Activated naive CD4-positive, alpha-beta T cell treated with anti-CD3 and anti-CD28 coated beads, Interleukin-2, amount 50 U/mL, for 16 hours (primary cell): ENCODE measurements at places on chromosomes 2 and 18.

DNA sequence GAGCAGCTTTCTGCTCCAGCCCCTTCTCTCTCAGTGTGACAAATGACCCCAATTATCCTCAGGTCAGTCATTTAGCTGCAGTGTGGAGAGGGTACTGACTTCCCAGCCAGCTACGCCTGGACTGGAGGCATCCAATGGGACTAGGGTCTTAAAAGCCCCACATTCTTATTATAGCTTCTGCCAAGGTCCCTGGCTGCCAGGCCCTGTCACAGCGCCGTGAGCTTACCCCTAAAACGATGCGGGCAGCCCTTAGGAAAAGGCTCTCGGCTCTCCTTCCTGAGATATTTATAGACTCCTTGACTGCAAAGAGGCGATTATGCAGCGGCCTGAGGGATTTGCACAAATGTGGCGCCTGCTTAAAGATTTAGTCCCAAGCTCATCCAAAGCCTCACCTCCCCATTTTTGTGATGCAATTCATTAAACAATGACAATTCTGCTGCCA is 69.2 kb upstream of the EDAR start:
- no peak for DNase-seq

DNA sequence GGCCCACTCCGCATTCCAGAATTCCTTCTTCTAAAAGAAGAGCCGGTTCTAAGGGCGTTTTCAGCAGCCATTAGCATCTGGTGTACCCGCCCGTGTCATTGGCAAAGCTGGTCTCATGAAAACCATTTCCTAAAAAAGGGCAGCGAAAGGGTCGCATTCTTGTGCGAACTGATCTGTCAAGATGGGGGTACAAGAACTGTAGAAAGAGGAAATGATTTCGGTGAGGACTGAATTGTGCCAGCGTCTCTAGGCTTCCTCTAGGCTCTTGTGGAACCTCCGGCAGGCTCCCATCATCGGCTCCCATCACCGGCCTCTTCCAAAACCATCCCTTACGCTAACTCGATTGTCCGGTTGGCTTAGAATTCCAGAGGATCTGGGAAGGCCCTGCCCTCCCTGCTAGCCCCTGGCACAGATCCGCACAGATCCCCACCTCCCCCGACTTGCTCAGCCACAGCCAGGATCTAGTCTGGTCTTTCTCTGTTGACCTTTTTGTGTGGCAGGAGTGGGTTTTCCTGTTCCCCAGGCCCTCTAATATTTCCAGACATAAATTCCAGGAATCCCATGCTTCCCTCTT is 1.3 kb downstream of the RAB31 start:
- DNase-seq = no peak

DNA sequence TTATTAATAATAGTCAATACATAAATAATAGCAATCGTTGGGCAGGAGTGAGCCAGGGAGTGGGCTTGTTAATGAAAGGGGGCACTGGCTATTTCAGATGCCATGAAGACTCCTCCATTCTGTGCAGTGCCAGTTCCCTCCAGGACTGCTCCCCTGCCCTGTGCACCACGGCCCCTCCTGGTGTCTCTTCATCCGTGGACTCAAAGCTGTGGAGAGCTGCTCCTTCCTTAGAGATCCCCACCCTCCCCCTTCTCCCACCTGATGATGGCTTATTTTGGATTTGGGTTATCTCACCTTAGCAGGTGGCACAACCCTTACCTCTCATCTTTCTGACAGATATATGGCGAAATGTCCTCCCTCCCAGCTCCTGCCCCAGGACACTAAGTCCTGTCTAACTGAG is 3.1 kb upstream of the CELF4 start:
- no peak for DNase-seq

DNA sequence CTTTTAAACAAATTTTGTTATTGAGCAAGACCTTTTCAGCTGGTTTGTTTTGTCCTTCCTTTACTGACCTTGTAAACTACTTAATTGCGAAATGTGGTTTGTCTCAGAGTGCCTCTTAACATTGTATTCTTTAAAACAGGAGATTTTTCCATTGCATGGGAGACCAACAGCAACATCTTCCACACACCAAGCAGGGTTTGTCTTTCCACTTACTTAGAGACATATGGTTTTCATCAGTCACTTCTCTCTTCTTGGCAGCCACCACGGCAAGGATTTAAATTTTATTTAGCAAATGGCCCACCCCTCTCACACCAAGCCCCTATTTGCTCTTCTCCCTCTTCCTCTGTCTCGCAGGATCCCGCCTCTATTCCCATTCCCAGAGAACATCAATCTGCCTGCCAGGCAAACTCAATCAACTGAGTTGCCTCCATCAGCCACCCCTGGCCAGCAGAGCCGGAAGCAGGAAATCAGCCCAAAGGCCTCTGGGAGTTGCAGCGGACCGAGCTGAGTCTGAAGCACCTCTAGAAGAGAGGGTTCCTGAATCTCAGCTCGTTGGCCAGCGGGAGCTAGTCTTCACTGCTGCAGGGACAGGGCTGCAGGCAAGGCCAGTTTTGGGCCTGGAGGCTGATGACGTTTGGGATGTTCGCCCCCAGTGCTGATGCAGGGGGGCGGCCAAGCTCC is 11.3 kb upstream of the CIB4 start:
- no peak for DNase-seq

GRCh38 chr2:27108221-27108620 is 10.7 kb downstream of the CGREF1 start:
- no peak for DNase-seq

DNA sequence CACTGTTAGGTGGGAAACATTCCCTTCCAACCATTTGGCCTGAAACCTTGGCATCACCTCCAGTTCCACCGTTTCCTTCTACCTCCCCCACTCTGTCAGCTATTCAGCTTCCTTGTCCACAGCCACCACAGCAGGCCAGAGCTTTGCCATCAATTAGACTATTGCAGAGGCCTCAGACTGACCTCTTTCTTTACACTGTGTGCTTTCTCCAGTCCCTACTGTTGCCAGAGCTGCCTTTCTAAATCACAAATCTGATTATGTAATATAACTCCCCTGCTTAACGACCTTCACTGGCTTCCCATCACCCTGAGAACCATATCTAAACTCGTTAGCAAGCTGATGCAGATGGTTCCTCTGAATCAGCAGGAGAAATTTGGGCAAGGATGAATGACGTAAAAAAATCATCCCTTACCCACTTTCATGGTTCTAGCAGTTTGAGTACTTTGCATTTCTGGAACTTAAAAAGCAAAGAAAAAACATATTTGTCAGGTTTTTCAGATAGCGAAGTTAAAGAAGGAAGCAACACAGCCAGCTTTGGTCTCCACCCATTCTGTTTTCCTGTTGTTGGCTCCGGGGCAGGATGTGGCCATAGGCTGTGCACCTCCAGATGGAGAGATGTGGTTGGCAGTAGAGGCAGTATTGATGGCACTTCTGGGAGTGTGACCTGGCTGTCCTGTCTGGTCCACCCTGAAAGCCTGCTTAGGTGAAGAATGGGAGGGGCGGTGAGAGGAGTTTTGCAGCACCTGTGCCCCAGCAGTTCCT is 422.1 kb downstream of the PARD3B start:
- DNase-seq = peak; percentile 18

- no peak for DNase-seq
Measured at GRCh38 chr2:66845307-66845706, 410.4 kb downstream of the MEIS1 start.

DNA sequence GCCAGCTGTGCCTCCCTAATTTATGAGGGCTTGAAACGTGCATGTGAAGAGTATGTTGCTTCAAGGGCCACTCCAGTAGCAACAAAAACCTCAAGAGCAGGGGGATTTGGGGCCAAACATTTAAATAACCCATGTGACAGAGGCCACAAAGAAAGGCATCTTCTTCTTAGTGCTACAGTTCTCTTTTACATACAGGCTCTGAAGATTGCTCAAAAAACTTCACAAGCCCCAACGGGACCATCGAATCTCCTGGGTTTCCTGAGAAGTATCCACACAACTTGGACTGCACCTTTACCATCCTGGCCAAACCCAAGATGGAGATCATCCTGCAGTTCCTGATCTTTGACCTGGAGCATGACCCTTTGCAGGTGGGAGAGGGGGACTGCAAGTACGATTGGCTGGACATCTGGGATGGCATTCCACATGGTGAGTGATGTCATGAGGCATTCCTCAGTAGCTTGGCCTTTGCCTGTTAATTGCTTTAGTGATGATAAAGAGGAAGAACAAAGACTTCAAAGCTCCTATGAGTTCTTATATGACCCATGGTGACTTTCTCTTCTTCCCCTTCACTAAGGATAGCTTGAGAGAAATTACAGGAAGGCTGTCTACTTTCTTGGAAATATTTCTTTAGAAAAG is 40.1 kb downstream of the NRP2 start:
- DNase-seq = no peak

DNA sequence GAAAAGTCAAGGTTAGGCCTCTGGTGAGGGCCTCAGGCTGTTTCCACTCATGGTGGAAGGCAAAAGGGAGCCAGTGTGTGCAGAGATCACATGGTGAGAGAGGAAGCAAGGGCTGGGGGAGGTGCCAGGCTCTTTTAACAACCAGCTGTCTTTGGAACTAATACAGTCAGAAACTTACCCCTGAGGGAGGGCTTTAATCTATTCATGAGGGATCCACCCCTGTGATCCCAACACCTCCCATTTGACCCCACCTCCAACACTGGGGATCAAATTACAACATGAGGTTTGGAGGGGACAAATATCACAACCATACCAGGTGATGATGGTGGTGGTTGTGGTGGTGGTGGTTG is 10.9 kb downstream of the POLI start:
- DNase-seq = no peak

GRCh38 chr18:63376538-63376937 is 9.5 kb upstream of the KDSR start:
- DNase-seq = no peak

- DNase-seq = no peak
Measured at GRCh38 chr2:107385921-107386320, 440.8 kb upstream of the RGPD4 start.

DNA sequence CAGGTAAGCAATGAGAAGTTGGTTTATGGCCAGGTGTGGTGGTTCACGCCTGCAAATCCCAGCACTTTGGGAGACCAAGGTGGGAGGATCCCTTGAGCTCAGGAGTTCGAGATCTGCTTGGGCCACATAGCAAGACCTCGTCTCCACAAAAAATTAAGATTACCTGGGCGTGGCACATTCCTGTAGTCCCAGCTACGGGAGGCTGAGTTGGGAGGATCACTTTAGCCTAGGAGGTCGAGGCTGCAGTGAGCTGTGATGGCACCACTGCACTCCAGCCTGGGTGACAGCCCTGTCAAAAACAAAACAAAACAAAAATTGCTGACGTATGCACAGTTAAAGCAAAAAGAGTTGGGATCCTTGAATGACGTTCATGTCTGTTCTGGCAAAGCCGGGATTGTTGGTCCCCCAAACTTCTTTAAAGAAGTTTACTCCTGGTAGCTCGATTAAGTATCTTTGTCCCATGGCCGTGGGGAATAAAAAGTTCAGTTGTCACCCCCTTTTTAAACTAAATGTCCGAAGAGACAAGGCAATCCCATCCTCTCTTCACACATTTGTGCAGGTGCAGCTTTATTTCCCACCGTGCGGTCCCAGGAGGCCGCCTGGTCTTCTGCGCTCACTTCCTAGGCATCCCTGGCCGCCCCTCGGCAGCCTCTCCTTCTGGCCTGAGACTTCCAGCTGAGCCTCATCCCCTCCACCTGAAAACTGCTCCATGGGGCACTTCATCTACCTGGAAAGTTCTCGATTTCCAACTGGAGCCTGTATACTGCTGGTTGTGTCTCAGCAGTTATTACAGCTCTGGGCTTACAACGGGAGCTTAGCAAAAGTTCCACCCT is 762 bp upstream of the SPOPL start:
- peak; percentile 12 for DNase-seq

GRCh38 chr18:76263046-76264005 is 231.7 kb downstream of the ZNF516 start:
- DNase-seq = no peak

- no peak for DNase-seq
Measured at GRCh38 chr2:64695721-64696261, 42.1 kb upstream of the SERTAD2 start.

DNA sequence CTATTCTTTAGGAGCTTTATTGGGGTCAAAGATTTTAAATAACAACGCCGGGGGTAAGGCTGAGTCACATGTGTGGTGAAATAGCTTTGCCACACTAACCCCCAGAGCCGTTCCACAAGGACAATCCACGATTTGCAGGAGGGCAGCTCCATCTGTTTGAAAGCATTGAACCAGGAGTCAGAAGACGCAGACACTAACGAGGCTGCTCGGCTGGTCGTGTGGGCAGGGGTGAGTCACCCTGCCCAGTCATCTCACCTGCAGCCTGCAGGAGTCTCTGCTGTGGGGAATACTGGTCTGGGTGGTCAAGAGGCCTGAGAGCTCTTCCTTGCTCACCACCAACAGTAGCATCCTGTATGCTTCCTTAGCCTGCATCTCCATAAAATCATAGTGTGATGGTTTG is 149.2 kb upstream of the NCK2 start:
- no peak for DNase-seq

DNA sequence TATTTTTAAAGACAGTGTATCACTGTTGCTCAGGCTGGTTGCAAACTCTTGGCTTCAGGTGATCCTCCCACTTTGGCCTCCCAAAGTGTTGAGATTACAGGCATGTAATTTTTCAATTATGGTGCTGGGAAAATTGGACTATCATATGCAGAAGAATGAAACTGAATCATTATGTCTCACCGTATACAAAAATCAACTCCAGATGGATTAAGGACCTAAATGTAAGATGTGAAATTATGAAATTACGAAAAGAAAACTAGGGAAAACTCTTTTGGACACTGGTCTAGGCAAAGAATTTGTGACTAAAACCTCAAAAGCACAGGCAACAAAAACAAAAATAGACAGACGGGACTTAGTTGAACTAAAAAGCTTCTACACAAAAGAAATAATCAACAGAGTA is 31.2 kb downstream of the MAP3K2 start:
- DNase-seq = no peak

DNA sequence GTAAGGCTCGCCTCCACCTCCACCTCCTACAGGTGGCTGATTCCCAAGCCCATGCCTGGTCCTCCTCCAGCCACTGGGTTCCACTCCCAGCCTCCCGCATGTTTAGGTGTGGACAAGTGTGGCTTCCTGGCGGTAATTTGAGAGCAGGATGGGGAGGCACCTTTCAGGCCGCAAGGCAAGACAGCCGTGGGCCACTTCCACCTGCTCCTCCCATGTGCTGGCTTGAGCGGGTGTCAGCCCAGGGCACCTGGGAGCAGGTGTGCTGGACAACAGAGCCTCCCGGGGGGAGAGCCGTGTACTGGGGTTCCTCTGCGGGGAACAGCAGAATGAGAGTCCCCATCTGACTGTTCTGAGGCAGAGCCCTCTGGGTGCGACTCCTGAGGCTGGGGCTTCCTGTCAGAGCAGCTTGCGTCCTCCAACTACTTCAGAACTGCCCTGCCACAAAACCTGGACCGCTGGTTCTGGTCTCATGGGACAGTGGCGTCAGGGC is 83.9 kb downstream of the TPO start:
- peak; percentile 4 for DNase-seq

- DNase-seq = no peak
Measured at GRCh38 chr2:125455110-125455509, 1200.8 kb upstream of the GYPC start.
